Dermis microvascular lymphatic vessel endothelial cell (primary cell): ENCODE measurements at places on chromosomes 4 and X. TPM values are rescaled to one million over a fixed set of nuclear protein-coding genes. Genes with fewer than 3 reads are reported as not detected.

Gene RHOH
- under 0.01 TPM in 1 of 2 replicates, not detected in the other for total RNA-seq

DNA sequence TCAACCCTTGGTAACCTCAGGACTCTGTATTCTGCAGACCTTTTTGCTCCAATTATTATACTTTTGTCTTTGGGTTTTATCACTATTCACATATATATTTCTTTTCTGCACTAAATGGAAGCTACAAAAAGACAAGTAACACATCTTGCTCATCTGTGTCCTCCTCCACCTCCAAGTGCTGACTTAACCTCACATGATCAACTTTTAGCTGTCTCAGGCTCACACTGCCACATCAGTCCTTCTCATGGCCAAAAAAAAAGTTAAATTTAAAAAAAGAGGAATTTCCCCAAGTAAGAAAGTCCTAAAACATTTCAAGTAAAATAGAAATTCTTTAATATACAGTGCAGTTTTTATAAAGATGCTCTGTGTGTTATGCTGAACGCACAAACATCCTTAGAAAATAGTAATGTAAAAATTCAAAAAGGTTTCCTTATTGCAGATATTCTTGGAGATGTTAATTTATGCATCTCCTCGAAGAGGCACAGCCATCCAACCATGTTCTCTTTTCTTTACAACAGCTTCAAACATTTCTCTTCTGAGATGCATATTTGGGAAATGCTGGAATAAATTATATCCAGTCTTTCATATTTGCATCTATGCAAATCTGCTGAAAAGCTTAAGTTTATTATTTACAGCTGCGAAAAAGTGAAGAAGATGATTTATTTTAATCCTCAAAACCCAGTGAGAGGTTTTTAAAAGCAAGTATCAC lies 37.6 kb downstream of the ARAP2 start:
- no peak for DNase-seq

DNA sequence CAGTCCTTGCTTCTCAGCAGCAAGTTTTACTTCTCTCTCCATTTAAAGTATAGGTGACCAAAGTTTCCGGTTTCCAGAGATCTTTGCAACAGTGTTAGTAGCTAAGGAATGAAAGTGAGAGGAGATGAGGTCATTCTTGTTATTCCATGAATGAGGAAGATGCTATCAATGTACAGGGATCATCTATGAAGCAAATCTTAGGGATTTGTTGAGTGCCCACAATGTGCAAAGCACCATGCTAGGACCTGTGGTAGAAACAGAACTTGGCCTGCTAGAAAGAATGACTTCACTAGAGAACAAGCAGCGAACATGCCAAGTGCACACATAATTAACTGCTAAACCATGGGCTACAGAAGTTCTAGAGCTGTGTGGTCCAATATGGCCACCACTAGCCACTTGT lies 112.5 kb downstream of the MID1 start:
- DNase-seq, result no peak

DNA sequence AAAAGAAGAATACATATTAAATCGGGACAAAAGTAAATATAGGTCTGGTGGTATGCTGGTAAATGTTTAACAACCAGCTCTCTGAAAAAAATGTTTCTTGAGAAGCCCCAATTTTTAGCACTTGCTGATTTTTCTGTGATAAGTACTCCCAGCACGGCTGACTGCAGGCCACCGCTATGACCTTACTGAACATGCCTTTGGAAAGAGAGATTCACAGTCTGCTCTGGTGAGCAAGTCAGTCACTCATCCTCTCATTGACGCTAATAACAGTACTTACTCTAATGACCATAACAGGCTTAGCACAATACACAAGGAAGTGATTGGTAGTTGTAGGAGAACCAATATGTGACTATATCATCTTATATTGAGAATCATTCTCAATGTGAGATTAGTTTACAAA lies 98.9 kb upstream of the BLTP1 start:
- no peak for DNase-seq

- no peak for DNase-seq
Observed at GRCh38 chrX:97628807-97629596, 745.3 kb downstream of the RPA4 start.

DNA sequence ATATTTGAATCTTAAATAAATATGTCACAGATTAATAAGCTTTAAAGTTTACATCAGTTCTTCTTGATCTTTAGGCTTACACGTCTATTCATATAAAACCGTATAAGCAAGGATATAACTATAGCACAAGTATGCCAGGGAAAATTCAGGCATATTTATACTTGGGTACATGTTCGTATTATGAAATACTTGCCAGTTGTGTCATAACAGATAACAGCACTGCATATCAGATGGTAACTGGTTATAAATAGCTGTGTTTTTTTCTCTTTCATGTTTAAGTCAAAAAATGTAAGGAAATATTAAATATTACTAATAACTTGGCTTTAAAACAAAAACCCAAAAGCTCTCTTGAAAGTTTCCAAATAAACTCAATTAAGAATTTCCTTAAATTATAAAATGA lies 17.5 kb downstream of the BRWD3 start:
- no peak for DNase-seq

- peak; percentile 52 for DNase-seq
Observed at GRCh38 chrX:115642895-115643530, 82.0 kb downstream of the PLS3 start.

DNA sequence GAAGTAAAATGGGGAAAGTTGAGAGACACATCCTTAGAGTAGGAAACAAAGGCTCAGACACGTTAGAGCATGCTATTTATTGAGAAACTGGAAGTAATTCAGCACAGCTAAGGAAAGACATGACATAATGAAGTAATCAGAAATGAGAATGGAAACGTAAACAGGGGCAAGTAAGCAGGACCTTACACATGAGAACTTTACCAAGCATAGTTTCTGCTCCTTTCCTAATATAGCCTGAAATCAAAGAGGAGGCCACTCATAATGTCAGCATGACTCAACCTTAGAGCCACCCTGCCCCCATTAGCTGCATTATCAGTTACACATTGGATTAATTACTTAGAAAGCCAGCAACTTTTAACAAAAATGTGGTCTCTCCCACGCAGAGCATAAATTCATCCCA lies 558.3 kb upstream of the GRIA3 start:
- DNase-seq, result no peak
